ENCODE measurements at places on chromosomes 1 and 21.

- DNase-seq, result no peak
Observed at GRCh38 chr1:61337981-61338848, 255.9 kb downstream of the NFIA start.

- no peak for DNase-seq
Observed at GRCh38 chr21:38376235-38376634, 119.4 kb downstream of the KCNJ15 start.

- DNase-seq, result no peak
Observed at GRCh38 chr1:197806718-197807117, 31.4 kb upstream of the DENND1B start.

DNA sequence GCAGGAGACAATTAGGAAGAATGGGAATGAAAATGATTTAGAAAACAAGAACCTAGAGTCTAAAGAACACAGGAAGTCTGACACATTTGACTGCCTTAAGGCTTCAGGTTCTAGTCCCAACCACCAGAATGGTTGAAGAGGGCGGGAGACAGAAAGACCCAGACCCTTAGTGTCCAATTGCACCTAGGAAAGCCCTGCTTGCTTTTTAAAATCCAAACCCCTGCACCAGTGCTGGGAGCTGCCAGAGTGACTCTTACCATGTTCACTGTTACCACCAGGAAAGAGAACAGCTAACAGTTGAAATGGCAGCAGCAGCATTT lies 265 bp downstream of the CD1B start:
- no peak for DNase-seq
